Activated naive CD8-positive, alpha-beta T cell treated with anti-CD3 and anti-CD28 coated beads for 36 hours (primary cell): ENCODE measurements at places on chromosomes 5 and 9. TPM values are rescaled to one million over a fixed set of nuclear protein-coding genes. Genes with fewer than 3 reads are reported as not detected.

DNA sequence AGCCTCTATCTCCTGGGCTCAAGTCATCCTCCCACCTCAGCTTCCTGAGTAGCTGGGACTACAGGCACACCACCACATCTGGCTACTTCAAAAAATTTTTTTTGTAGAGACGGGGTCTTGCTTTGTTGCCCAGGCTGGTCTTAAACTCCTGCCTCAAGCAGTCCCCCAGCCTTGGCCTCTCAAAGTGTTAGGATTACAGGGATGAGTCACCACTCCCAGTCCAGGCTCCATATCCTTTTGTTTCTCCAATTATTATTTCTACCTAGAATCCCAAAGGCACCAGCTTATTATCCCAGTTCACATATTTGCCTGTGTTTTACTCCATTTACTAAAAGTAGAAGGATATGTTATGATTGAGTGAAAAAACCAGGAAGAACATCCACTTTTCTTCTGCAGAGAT is 84.9 kb downstream of the TEK start:
- H3K27ac ChIP-seq, result no peak overlapping the region
- no peak for DNase-seq
- H3K27me3 ChIP-seq, result no peaks in the 10 kb centered on the region
- H3K36me3 ChIP-seq, result no peaks in the 10 kb centered on the region
- H3K4me3 ChIP-seq, result no peak overlapping the region

DNA sequence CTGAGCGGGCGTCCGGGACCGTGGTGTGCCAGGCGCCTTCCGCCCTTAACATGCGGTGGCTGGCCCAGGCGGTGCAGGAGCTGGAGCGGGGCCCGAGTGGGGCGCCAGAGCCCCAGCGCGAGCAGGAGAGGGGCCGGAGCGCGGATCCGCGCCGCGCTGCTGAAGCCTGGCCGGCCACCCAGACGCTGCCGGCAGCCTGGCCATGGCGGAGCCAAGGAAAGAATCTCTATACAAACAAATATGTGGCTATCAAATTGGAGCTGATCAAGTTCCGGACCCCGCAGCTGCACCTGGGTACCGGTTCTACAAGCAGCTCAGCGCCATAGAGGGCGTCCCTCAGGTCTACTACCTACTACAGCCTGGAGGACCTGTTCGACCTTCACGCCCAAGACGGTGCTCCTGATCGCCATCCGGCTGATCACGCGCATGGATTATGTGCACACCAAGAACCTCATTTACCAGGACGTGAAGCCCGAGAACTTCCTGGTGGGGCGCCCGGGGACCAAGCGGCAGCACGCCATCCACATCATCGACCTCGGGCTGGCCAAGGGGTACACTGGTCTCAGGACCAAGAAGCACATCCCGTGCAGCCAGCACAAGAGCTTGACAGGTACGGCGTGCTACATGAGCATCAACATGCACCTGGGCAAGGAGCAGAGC is 55.8 kb downstream of the JAK2 start:
- peaks cover 61% of the 10 kb centered on the region for H3K36me3 ChIP-seq
- no peak overlapping the region for H3K27ac ChIP-seq
- no peaks in the 10 kb centered on the region for H3K4me1 ChIP-seq
- H3K27me3 ChIP-seq, result no peaks in the 10 kb centered on the region
- no peak overlapping the region for H3K4me3 ChIP-seq

DNA sequence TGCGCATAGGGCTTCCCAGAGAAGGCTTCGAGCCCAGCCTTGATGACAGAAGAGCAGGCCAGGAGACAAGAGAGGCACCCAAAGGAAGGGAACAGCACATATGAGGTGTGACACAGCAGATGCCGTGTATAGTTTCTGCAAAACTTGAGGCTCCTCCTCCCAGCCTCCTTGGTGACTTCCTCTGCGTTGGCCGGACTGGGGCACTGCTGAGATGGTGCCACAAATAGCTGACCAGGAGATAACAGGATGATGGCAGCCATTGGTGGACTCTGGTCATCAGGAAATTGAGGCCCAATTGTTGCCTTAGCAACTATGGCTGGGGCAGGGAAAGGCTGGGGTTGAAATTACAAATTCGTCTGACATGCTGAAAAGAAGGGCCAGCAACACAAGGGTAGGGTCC is 4.8 kb upstream of the ZNF79 start:
- H3K27me3 ChIP-seq, result peaks cover 20% of the 10 kb centered on the region
- DNase-seq, result no peak
- peaks cover 9% of the 10 kb centered on the region for H3K4me1 ChIP-seq
- no peaks in the 10 kb centered on the region for H3K36me3 ChIP-seq

- peaks cover 2% of the 10 kb centered on the region for H3K36me3 ChIP-seq
- H3K27ac ChIP-seq, result no peak overlapping the region
- no peaks in the 10 kb centered on the region for H3K27me3 ChIP-seq
- no peak for DNase-seq
Measured at GRCh38 chr5:150542933-150543445, 35.1 kb downstream of the NDST1 start.

DNA sequence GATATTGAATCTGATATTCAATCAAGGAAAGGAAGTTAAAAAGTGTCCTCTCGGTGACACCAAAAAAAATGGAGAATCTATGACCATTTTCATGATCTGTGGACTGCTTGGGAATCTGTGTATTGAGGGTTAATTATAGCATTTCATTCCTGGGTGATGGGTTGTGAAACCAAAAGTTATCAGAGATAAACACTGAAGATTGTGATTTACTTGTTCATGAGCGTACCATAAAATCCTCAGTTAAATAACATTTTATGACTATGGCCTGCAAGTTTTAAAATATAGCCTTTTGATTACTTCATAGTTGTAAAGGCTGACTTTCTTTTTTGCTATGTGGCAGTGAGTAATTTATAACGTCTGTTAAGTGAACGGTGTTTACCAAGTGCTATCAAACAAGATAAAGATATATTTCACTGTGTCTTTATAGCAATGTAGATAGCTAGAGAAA is 267.9 kb upstream of the SEMA6A start:
- no peaks in the 10 kb centered on the region for H3K36me3 ChIP-seq
- no peaks in the 10 kb centered on the region for H3K27me3 ChIP-seq
- H3K4me1 ChIP-seq, result no peaks in the 10 kb centered on the region
- H3K27ac ChIP-seq, result no peak overlapping the region
- no peak overlapping the region for H3K4me3 ChIP-seq
- DNase-seq, result no peak

- H3K27ac ChIP-seq, result no peak within 1 kb of the TSS
- H3K4me1 ChIP-seq, result peaks cover 2% of the 10 kb centered on the region
- peaks cover 2% of the 10 kb centered on the region for H3K36me3 ChIP-seq
- no peak for DNase-seq
- H3K27me3 ChIP-seq, result peaks cover 88% of the 10 kb centered on the region
Measured at GRCh38 chr5:141382469-141383294, at the start of gene PCDHGA7. Gene PCDHGA7 (plus strand): TSS chr5:141382742. CDS start chr5:141382900, 158 bp downstream.

DNA sequence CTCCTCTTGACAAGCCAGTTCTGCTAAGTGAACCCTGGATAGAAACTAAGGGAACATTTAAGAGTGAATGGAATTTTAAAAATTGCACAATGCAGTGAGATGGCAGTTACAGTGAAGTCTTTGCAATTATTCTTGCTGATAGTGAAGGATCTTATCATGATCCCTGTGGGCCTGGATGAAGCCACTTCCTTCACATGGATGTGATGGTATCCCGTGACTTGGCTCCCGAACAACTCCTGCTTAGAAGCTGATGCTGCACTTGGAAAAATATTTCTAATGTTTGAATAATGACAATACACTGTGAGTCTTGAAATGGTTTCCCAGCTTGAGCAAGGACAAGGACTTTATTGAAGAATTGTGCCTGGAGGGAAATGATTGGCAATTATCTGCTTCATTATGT is 49.2 kb upstream of the NTRK2 start:
- no peak overlapping the region for H3K4me3 ChIP-seq
- H3K4me1 ChIP-seq, result no peaks in the 10 kb centered on the region
- no peak for DNase-seq
- H3K27ac ChIP-seq, result no peak overlapping the region
- peaks cover 5% of the 10 kb centered on the region for H3K27me3 ChIP-seq

DNA sequence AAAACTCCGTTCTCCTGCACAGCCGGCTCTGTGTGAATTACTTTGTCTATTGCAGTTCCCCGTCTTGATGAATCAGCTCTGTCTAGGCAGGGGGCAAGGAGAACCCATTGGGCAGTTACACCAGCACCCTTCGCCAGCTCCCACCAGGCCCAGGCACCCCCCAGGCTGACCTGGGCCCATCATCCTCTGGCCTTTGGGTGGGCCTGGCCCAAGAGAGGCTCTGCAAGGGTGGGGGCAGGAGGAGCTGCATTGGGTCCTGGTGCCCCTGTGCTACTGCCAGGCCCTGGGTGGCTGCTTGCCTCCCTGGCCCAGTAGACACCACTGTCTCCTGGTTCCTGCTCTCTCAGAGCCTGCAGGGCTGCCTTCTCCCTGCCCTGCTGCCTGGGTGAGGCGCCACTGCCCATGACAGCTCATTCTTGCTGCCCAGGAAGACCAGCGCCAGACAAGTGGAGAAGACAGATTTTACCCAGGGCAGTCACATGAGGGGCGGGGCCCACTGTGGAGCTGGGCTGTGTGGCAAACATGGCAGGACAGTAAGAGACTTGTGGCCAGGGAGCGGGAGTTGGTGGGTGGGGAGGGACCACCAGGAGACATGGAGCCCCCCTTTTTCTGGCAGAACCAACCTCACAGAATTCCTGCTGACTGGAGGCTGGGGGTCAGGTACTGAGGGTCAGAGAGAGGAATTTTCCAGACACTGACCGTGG is 67.2 kb downstream of the MRPL36 start:
- no peak overlapping the region for H3K4me3 ChIP-seq
- no peaks in the 10 kb centered on the region for H3K36me3 ChIP-seq
- no peak overlapping the region for H3K27ac ChIP-seq
- no peaks in the 10 kb centered on the region for H3K4me1 ChIP-seq

GRCh38 chr5:153718713-153719112 is 228.2 kb downstream of the GRIA1 start:
- H3K27me3 ChIP-seq, result no peaks in the 10 kb centered on the region
- H3K4me3 ChIP-seq, result no peak overlapping the region
- no peaks in the 10 kb centered on the region for H3K4me1 ChIP-seq
- no peak for DNase-seq

Gene CTSL
- total RNA-seq, result 1.5 TPM

DNA sequence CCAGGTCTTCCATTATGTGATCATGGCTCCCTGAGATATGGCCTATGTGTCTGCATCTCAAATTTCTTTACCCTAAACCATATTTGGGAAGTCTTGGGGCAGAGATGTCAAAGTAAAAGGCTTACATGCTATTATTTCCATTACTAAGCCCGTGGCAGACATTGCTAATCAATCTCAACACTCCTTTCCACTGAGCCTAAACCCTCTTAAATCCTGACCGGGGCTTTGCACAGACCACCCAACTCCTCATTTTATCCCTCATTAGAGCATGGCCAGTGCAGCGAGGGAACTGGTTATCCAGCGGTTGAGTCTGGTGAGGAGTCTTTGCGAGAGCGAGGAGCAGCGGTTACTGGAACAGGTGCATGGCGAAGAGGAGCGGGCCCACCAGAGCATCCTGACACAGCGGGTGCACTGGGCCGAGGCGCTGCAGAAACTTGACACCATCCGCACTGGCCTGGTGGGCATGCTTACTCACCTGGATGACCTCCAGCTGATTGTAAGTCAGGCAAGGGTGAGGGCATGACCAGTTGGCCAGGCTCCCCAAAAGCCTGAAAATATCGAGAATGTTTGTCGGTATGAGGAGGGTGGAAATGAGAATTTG is 11.0 kb downstream of the BSPRY start:
- H3K27ac ChIP-seq, result no peak overlapping the region
- H3K4me3 ChIP-seq, result no peak overlapping the region
- no peaks in the 10 kb centered on the region for H3K27me3 ChIP-seq

DNA sequence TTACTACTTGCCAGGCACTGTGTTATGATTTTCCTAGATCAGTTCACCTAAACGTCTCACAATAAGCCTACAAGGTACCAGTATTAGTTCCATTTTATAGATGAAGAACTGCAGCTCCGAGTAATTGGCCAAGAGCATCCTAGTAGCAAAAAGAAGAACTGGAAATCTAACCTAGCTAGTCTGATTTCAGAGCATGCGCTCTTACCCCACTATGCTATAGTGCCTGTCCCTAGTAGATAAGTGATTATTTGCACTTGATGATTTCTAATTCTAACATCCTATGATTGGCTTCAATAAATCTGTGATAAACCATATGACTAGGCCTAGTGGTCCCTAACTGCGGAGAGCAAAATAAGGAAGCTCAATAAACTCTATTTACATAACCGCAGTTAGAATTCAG is 7.1 kb upstream of the PLAC8L1 start:
- no peak overlapping the region for H3K4me3 ChIP-seq
- no peaks in the 10 kb centered on the region for H3K27me3 ChIP-seq
- H3K27ac ChIP-seq, result no peak overlapping the region
- no peak for DNase-seq
- no peaks in the 10 kb centered on the region for H3K4me1 ChIP-seq
- peaks cover 9% of the 10 kb centered on the region for H3K36me3 ChIP-seq

- no peak for DNase-seq
- H3K36me3 ChIP-seq, result no peaks in the 10 kb centered on the region
- H3K27me3 ChIP-seq, result no peaks in the 10 kb centered on the region
- H3K4me1 ChIP-seq, result no peaks in the 10 kb centered on the region
- no peak overlapping the region for H3K27ac ChIP-seq
- no peak overlapping the region for H3K4me3 ChIP-seq
Measured at GRCh38 chr5:163993126-163993525, 487.7 kb downstream of the MAT2B start.

Gene BHMT2
- total RNA-seq, result not detected

Gene ACOT12
- total RNA-seq, result not detected

- DNase-seq, result no peak
- peaks cover 50% of the 10 kb centered on the region for H3K4me1 ChIP-seq
- peak overlapping the region; percentile 81 for H3K27ac ChIP-seq
- H3K27me3 ChIP-seq, result no peaks in the 10 kb centered on the region
- H3K36me3 ChIP-seq, result peaks cover 20% of the 10 kb centered on the region
Measured at GRCh38 chr5:65970481-65971367, 44.3 kb downstream of the ERBIN start.

DNA sequence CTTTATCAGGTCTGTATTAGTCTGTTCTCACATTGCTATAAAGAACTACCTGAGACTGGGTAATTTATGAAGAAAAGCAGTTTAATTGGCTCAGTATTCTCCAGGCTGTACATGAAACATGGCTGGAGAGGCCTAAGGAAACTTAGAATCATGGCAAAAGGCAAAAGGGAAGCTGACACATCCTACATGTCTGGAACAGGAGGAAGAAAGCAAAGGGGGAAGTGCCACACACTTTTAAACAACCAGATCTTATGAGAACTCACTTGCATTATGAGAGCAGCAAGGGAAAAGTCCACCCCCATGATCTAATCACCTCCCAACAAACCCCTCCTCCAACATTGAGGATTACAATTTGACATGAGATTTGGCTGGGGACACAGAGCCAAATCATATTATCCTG is 132.1 kb downstream of the PCSK1 start:
- DNase-seq, result no peak
- no peaks in the 10 kb centered on the region for H3K4me1 ChIP-seq

Gene FBP2
- not detected for total RNA-seq

DNA sequence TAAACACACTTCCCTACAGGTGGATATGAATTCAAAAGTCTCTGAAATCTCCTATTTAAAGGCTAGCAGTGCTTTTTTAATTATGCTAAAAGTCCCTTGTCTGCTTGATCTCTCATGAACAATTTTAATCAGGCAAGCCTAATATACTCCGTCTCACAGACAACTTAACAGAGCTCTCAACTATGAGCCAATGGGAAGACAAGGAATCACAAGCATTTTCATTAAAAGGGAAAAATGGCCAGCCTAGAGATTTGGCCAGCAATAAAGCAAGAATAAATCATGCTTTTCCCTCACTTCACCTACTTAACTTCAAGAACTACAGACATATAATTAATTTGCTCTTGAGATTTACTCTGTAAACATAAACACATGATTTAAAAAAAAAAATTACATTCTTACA is 78.0 kb downstream of the RFX3 start:
- H3K27ac ChIP-seq, result no peak overlapping the region
- H3K36me3 ChIP-seq, result peaks cover 15% of the 10 kb centered on the region
- H3K4me3 ChIP-seq, result no peak overlapping the region
- no peak for DNase-seq
- no peaks in the 10 kb centered on the region for H3K27me3 ChIP-seq
- H3K4me1 ChIP-seq, result peaks cover 4% of the 10 kb centered on the region
